ENCODE measurements at places on chromosomes 13 and 19.
A peak's percentile ranks its signal among the peaks of the same experiment; 100 is the strongest.

- DNase-seq = no peak
Observed at GRCh38 chr19:58183817-58184215, 955 bp downstream of the ZNF274 start.

GRCh38 chr13:73216381-73216831 is 157.6 kb downstream of the KLF5 start:
- no peak for DNase-seq

DNA sequence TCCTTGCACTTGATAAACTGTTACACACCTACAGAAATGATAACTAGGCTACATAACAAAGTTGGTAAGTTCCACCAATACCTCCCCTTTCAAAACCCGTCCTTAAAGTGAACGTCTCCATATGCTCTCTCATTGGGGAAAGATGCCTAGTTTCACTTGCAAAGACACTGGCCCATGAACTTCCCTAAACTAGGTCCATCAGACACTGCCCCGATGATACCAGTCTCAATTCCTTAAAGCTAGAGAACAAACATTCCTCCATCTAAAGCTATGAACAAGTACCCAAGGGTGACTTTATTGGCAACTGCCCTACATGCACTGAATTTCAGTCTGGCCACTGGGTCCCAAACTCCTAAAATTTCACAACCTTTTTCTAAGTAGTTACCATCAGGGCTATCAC is 39.9 kb downstream of the FOXO1 start:
- DNase-seq = no peak

DNA sequence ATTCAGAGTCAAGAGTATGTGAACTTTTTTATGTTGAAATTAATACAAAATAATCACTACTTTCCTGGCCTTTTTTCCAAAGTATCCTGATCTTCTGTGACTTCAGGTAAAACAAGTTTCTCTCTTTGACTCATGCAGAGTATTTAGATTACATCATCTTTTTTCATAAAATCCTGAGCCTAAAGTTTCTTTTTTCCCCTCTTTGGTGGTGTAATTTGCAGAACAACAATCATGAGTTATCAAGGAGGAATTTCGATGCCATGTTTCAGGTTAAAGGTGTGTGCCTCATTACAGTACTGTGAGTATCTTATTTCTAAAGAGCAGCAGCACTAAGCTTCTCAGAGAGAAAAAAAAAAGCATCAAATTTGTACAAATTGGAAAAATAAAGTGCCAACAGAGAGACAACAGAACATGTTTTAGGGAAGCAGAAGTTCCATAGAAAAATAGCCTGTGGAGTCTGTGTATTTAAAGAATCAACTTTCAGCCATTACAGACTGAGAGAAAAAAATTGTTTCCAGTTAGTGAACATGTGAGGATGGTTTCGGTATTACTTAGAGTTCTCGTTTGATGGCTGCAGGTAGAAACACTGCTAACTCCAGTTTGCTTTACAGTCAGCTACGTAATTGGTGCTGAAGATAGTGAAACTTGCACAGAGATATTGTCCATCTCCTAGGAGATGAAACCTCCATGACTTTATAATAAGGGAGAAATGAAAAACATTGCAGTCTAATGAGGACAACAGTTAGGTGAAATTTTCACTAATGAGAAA is 78.1 kb upstream of the PCDH9 start:
- DNase-seq = no peak

GRCh38 chr19:44759083-44759804 is 10.7 kb downstream of the BCL3 start:
- DNase-seq = no peak

GRCh38 chr13:32894589-32895001 is 121.6 kb upstream of the KL start:
- no peak for DNase-seq

GRCh38 chr19:45616704-45617017 is 14.6 kb upstream of the GPR4 start:
- peak; percentile 52 for DNase-seq

DNA sequence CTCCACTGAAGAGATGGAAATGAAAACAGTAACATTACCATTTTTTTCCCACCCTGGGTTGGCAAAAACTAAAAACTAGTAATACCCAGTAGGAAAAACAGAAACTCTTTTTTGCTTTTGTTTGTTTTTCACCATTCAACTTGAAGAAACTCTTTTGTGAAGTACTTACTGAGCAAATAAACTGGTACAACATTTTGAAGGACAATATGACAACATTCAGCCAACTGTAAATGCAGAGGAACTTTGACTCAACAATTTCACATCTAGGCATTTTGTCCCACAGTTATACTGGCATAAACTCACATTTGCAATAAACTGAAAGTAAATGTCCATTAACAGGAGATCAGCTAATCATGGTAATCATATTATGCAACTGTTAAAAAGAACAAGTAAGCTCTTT is 152.5 kb downstream of the RNF17 start:
- DNase-seq = no peak

GRCh38 chr13:56247692-56248091 is 893.0 kb upstream of the PRR20A start:
- no peak for DNase-seq

- DNase-seq = no peak
Observed at GRCh38 chr13:70541451-70541850, 433.2 kb upstream of the KLHL1 start.

GRCh38 chr13:48902368-48902767 is 73.3 kb upstream of the FNDC3A start:
- DNase-seq = no peak

DNA sequence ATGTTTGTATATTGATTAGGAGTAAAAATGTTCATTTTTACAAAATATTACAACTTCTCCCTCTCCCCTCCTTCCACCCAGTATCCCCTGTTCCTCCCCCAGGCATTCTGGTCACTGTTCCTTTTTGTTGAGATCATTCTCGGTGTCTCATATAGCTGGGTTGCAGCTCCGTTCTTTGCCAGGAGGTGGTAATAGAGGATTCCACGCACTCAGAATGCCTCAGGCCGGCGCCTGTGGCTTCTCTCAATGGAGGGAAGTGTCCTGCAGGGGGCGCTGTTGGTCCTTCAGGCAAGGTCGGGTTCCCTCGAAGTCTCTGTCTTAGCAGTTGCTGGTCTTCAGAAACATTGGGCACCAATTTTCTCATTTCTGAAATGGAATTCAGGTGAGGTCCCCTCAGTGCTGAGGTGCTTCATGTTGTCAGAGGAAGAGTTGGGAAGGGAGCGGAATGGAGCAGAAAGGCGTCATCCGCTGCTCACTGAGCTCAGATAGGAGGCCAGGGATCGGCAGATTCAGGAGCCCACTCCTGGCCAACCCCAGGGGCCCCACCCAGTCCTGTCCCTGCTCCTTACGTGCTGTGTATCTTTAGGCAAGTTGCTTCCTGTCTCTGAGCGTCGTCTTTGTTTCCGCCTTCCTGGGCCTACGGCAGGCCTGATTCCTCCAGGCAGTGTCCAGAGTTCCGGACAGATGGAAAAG is 10.3 kb upstream of the GARIN5A start:
- peak; percentile 93 for DNase-seq

DNA sequence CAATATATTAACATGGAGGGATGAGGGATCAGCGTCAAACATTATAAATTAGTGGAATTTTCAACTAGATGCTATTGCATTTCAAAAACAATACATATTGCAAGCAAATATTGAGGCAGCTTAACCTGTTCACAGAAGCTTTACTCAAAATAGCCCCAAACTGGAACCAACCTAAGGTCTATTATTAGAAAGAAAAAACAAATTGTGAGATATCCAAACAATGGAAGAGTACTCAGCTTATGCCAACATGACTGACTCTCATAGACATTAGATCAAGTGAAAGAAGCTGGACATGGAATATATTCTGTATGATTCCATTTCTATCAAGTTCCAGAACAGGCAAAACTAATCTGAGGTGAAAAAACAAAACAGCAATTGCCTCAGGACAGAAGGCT is 27.6 kb upstream of the NEK3 start:
- no peak for DNase-seq

GRCh38 chr19:15419413-15420025 is 731 bp upstream of the AKAP8L start:
- DNase-seq = no peak

GRCh38 chr13:67001363-67001762 is 228.8 kb downstream of the PCDH9 start:
- no peak for DNase-seq

- no peak for DNase-seq
Observed at GRCh38 chr13:96772426-96772825, 221.8 kb downstream of the OXGR1 start.

GRCh38 chr19:47848823-47849473 is 10.1 kb upstream of the TPRX2 start:
- DNase-seq = peak; percentile 85

DNA sequence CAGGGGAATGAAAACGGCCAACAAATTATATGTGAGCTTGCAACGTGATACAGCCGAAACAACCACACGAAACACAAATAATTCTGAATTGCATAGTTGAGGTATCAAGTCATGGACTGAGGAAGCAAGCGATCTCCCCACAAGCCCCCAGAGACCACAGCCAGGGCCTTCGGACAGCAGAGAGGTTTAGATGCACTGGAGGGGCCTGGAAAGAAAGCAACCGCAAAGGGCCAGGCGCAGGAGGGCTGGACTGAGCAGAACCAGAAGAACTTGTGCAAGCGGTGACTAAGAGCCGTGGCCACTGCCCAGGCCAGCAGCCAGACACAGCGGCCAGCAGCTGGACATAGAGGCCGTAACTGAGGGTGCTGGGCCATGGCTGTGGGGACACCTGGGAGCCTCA is 131.4 kb downstream of the TNFRSF19 start:
- no peak for DNase-seq

DNA sequence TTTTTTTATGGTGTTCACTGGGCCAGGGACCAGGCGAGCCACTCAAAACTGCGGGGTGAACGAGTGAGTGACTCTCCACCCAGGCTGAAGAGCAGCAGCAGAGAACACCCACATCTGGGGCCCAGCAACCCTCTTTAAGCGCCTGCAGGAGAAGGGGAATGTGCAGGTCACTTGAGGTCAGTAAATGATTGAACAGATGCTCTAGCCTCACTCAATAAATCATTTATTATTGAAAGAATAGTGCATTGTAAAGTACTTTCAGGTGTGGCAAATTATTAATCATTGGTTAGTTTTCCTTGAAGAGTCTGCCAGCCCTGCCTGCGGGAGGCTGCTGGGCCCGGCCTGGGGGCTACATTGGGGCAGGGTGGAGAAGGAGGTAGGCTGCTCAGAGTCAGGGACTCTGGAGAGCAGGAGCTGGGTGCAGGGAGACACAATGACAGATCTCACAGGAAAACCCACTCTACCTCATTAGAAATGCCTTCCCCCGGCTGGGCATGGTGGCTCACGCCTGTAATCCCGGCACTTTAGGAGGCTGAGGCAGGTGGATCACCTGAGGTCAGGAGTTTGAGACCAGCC is 42.5 kb downstream of the ABCC4 start:
- DNase-seq = no peak

DNA sequence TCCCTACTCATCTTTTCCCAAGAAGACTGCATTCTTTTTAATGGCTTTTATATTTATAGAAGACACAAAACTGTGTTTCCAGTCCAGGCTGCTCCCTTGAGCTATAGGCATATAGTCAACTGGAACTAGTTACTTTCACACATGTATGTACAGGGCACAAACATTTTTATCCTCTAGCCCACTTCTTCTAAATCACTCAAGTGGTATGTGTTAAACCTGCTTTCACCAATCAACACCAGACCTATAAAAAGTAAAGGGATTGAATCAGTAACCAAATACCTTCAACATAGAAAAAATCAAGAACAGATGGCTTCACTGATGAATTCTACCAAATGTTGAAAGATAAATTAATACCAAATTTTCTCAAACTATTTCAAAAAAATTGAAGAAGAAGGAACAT is 584.2 kb upstream of the SLITRK1 start:
- DNase-seq = no peak

GRCh38 chr19:51691074-51691583 is 2.0 kb upstream of the SPACA6 start:
- DNase-seq = no peak

- DNase-seq = no peak
Observed at GRCh38 chr13:22861958-22862466, 318.8 kb upstream of the SGCG start.

- DNase-seq = no peak
Observed at GRCh38 chr19:29299416-29300380, 86.7 kb upstream of the UQCRFS1 start.

GRCh38 chr19:35168196-35168595 is 13.7 kb downstream of the FXYD5 start:
- DNase-seq = no peak

GRCh38 chr13:47499358-47500150 is 501.5 kb downstream of the SUCLA2 start:
- no peak for DNase-seq

- no peak for DNase-seq
Observed at GRCh38 chr19:47271949-47272348, 2.7 kb upstream of the INAFM1 start.

GRCh38 chr13:90713441-90714133 is 633.9 kb upstream of the MIR17HG start:
- DNase-seq = no peak

GRCh38 chr13:43546251-43546650 is 240.5 kb downstream of the ENOX1 start:
- no peak for DNase-seq

DNA sequence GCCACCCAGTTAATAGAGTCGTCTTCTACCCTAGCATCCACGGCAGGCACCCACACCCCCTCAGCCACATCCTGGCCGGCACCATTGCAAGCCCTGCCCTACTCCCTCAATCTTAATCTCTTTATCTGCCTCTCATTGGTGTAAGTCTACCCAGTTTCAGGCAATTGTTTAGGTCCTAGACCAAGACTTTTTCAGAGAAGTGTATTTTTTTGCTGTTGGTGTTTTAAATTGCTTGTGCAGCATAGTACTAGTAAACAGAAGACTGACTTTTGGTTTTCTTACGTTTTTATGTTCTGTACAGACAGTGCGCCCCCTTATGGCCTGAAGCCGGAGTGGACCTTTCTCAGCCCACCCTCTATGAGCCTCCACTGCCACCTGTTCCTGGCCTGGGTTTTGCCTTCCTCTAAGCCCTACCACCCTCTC is 2.3 kb upstream of the LCP1 start:
- peak; percentile 72 for DNase-seq

- no peak for DNase-seq
Observed at GRCh38 chr19:29482855-29483640, 42.7 kb upstream of the VSTM2B start.

Measured in WTC11 (cell line).